Stimulated activated CD8-positive, alpha-beta memory T cell treated with anti-CD3 and anti-CD28 coated beads, Interleukin-15, amount 100 ng/mL, for 48 hours (primary cell): ENCODE measurements at places on chromosomes 6 and 20.

GRCh38 chr20:57616143-57616951 lies 3.9 kb downstream of the ZBP1 start:
- no peak for DNase-seq

- DNase-seq: no peak
Observed at GRCh38 chr6:168638468-168639271, 197.7 kb downstream of the SMOC2 start.

- DNase-seq: no peak
Observed at GRCh38 chr20:21352703-21353102, 44.6 kb downstream of the NKX2-4 start.

DNA sequence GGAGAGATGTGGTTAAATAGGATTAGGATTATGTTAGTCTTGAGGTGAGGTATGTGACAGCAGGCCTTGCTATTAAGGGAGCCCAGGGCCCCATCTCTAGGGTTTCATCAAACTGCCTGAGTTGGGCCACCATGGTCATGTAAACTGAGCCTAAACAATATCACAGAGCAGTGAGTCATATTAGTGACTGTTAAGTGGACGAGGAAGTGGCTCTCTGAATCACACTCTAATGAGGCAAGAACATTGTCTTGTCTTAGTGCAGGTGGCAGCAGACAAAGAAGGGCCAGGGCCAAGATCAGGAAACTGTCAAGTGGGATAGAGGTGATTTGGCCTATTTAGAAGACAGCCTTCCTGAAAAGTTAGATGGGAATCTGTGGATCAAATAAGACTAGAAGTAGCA lies 23.1 kb downstream of the ENPP3 start:
- no peak for DNase-seq

DNA sequence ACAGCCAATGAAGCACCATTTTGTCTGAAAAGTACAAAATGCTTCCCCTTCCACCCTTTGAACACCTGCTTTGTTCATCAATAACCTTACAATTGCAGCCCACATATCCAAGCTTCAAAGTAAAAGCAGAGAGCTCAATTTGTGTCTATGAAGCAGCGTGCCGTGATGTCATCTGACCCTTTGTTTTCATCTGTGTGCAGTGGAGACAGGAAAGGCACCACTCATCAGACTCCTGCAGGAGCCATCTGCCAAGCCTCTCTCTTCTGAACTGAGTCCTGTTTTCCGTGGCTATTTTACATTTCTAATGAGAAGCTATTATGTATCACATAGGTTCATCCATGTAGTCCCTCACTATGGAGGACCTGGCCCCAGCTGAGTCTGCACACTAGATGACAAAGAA lies 7.5 kb upstream of the LY86 start:
- no peak for DNase-seq
